ENCODE measurements at places on chromosomes 7 and 10. TPM values are rescaled to one million over a fixed set of nuclear protein-coding genes. Genes with fewer than 3 reads are reported as not detected.

Gene NEURL1
- not detected for total RNA-seq

Gene PRPS1L1
- not detected for total RNA-seq

Gene HIBADH
- total RNA-seq: 171 TPM

Gene ATOH7
- total RNA-seq: not detected

Gene MMD2
- total RNA-seq: not detected

Gene NEUROG3
- total RNA-seq: not detected

Gene OPALIN
- total RNA-seq: not detected

Gene PTPN12
- total RNA-seq: 19.0 TPM

Gene ITGB8
- total RNA-seq: 56.5 TPM

Gene IFIT1B
- total RNA-seq: not detected

Gene ANKRD22
- total RNA-seq: not detected

Gene SPDYE8
- total RNA-seq: not detected

Gene HOXA9
- 62.2 TPM for total RNA-seq

Gene SRGN
- 288 TPM for total RNA-seq

Gene GRID2IP
- total RNA-seq: not detected

Gene ACBD7
- 7.5 TPM for total RNA-seq

Gene AKR1C4
- total RNA-seq: not detected

Gene DRGX
- not detected for total RNA-seq

Gene ASB15
- not detected for total RNA-seq

Gene ANKRD61
- not detected for total RNA-seq

Gene NPSR1
- total RNA-seq: not detected

Gene UCN3
- not detected for total RNA-seq

Gene MNX1
- 14.5 TPM for total RNA-seq

Gene STOX1
- 0.68 TPM for total RNA-seq

Gene MYH16
- total RNA-seq: 0.09 TPM

Gene ADAM22
- 0.61 TPM for total RNA-seq

Gene MTERF1
- 7.4 TPM for total RNA-seq

Gene GRID1
- total RNA-seq: 2.6 TPM

Gene SPRN
- not detected for total RNA-seq

Gene EGFR
- 52.7 TPM for total RNA-seq

Gene GLI3
- total RNA-seq: 1.8 TPM

Gene OR2A42
- total RNA-seq: not detected

Gene SKIDA1
- total RNA-seq: 9.0 TPM

Gene LIPK
- total RNA-seq: not detected

Gene TUBB8
- not detected for total RNA-seq

Gene ELOVL3
- 0.78 TPM for total RNA-seq

Gene STAMBPL1
- total RNA-seq: 15.6 TPM

Gene LLCFC1
- not detected for total RNA-seq

Gene CYP2C8
- not detected for total RNA-seq

Gene NOM1
- total RNA-seq: 16.0 TPM

Gene CHAT
- total RNA-seq: not detected

Gene CDC14C
- not detected for total RNA-seq

Gene SERPINE1
- total RNA-seq: 42.4 TPM

Gene COX19
- 7.6 TPM for total RNA-seq

Gene LRRN3
- not detected for total RNA-seq

All from Caki2 (cell line).